ENCODE measurements at places on chromosomes 7 and 10.

- DNase-seq, result no peak
These were observed 133.7 kb upstream of the TNS3 start for GRCh38 chr7:47715631-47716068.

GRCh38 chr10:26841733-26842317 is 18.9 kb downstream of the ABI1 start:
- no peak for DNase-seq

GRCh38 chr7:47361746-47362215 is 220.1 kb downstream of the TNS3 start:
- DNase-seq, result no peak

DNA sequence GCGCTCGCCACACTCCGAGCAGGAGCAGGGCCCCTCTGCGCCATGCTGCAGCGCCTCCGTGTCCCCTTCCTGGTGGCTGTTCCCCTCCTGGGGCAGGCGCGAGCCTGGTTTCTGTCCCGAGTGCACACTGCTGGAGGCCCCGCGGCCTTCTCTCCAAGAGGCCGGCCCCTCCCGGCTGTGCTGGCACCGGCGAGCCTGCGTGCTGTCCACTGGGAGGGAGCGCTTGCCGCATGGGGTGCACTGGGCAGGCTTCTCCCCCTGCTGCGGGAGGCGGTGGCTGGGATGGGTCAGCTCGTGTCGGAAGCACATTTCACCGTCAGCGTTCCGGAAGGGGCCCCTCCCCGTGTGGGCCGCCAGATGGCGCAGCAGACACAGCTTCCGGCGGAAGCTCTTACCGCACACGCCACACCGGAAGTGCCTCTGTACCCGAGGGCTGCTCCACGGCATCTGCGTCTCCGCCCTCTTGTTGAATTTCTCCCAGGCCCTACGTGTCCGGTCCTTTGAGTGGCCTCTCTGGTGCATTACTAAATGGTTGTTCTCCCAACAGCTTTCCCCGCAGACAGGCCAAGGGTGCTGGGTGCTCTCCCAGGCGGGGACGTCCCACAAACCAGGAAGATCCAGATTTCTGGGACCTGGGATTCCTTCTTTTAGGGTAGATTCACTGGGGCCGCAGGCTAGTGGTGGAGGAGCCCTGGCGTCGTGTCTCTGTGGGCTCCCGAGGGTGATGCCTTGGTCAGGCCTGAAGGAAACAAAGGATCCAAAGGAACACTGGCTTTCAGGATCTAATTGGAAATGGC is 18.7 kb downstream of the ZNF786 start:
- DNase-seq, result peak; percentile 37

- DNase-seq, result no peak
These were observed 107.2 kb upstream of the FAM133B start for GRCh38 chr7:92697414-92697813.

GRCh38 chr10:46547541-46548497 is 8.6 kb downstream of the GPRIN2 start:
- DNase-seq, result no peak

DNA sequence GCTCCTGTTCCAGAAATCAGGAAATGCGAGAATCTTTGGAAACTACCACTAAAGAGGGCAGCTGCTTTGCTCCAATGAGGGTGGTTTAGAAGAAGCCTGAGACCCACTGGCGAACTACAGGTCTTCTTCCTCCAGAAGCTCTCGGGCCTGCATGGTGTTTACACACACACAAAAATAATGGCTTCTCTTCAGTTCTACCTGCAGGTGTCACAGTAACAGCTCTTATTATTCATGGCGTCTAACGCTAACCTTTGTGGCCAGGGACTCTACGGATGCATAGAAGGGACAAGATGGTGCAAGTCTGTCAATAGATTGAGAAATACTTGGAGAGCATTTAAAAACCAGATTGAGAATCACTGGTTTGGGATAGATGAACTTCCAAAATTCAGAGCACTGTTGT is 22.4 kb downstream of the GPR141 start:
- DNase-seq, result no peak

DNA sequence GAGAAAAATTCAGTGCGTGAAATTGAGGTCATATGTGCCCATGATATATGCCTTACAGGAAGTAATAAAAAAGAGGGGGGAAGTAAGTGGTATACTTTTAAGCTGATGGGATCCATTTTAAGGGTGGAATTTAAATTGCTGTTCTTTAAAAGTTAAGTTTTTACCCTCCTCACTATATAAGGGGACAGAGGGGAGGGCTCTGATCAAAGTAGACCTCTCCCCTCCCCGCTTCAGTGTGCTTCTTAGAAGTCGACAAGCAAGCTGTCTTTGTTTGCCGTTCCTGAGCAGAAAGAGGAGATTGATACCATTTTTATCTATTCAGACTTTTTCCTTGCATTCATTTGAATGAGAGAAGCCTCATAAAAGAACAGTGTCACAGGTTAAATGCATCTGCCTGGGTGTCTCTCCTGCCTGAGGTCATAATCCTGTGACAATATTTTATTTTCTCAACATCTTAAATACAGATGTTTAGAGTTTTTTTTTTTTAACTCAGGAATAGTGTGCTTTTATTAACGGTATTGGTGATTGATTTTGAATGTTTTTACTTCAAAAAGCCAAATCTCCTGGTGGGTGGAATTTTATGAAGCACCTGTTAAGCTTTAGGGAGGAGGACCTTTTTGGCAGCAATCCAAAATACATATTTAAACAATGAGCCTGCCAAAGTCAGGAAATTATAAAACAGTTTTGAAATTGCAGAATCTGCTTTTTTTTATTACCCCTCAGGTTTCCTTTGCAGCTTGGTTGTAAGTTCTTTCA is 141.7 kb downstream of the KAT6B start:
- DNase-seq, result peak; percentile 18

DNA sequence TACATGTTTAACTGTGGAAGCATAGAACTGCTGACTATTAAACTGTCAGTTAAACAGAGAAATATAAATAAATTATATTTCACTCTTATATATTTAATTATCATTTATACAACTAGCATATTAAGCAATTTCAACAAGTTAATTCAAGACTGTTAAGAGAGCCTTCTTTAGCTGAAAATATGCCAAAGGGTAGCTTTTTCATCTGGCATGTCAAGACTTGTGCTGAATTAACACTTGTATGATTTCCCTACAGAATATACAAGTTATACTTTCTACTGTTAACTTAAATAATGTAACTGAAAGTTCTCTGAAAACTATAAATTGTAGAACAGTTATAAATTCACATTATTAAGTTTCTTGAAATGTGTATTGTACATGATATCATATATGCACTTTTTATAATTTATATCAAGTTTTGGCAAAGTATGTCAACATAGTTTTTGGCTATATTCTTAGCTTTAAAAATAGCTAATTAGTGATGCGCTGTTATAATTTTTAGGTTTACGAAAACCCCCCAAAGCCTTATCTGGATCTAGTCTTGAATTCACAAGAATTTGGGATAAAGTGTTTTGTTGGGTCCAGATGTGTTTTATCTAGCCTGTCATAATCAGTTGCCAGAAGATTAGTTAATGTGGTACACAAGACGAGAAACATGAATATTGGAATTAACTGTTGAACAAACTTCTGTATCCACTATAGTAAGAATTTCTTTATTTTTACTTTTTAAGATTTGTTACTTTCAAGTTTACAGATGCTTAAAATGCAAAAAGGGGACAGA is 231.1 kb upstream of the FOXP2 start:
- no peak for DNase-seq

- no peak for DNase-seq
These were observed 16.3 kb downstream of the LIPA start for GRCh38 chr10:89235073-89235798.

DNA sequence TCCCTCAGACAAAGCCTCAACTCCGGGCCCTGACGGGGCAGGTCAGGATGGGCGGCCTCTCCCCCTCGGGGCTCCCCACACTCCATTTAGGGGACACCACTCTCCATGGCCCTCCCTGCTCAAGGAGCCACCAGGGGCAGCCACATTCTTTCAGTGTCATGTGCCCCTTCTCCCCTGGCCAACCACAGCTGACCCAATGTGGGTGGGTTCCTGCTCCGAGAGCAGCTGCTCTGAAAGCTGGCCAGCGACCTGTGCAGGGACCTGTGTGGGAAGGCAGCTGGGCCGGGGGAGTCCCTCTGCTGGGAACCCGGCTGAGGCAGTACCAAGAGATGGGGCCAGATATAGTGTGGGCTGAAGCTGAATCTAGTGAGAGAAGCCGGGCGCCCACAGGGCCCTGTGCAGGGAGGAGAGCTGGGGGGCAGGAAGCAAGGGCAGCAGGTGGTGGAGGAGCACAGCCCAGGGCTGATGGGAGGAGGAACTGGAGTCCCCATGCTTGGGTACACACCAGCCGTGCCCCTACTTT is 40.6 kb upstream of the NPFFR1 start:
- DNase-seq, result no peak

GRCh38 chr10:133481657-133482056 is 27.9 kb downstream of the SCART1 start:
- no peak for DNase-seq

- DNase-seq, result no peak
These were observed 691.3 kb downstream of the KCNMA1 start for GRCh38 chr10:76946270-76946669.

DNA sequence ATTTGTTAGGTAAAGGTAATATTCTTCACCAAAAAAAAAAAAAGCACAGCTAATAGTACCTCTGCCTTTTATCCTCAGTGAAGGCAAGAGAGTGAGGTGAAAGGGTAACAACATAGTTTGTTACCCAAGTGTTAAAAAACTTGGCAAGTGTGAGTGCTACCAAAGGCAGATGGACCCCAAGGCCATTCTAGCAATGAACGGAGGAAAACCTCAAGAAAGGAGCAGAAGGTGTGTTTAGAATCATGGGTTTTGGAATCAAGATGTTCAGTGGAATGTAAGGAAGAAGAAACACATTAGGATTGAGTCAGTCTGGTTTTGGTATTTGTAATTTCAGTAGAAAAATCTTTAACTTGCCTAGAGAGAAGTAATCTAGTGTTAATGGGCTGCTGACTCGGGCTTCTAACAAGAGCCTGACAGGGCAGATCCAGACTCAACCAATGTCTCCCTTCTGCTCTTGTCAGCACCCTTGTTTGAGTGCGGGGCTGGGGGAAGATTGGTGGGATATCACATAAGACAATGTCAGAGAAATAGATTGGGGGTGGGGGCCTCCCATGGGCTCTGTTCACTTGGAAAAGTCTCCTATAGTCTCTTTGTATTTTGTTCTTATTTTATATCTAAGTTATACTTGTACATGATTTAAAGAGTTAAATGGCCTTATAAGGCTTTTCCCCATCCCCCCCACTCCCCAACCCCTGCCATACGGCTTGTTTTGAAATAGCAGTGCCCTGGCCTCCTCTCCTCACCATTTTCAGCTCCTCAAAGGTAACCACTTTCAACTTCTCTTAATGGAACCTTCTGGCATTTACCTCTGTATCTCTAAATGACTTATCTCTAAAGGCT is 44.4 kb downstream of the SCD start:
- no peak for DNase-seq

DNA sequence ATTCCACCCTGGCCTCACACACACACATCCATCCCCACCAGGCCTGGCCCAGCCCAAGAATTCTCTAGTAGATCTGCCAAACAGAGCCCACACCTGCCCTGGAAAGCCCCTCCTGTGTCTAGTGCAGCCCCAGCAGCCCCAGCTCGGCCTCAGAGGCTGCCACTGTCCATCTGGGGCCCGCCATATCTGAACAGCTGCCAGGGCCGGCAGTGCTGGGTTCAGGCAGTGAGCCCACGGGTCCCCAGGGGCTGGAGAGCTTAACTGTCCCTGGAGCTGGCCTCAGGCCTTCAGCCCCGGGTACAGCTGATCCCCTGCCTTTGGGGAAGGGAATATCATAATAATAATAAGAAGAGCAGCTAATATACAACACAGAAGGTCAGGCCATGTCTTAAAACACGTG is 574 bp downstream of the MYL10 start:
- DNase-seq, result no peak

GRCh38 chr10:95655571-95656290 is 780 bp downstream of the ALDH18A1 start:
- no peak for DNase-seq

DNA sequence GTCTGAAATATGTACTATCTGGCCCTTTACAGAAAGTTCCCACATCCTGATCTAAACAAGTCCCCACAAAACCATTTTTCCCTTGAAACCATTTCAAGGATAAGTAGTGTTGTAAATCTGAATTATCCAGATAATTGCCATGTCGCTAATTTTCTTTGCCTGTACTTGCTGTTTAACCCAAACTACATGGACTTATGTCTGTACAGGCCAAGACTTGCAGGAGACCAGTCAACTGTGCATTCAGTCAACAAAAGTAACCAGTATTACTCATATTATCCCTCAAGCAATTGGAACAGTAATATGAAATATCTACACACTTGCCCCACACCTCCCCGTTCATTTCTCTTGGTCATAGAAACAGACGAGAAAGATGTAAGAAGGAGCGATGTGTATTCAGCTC is 347.8 kb upstream of the NFE2L3 start:
- no peak for DNase-seq

DNA sequence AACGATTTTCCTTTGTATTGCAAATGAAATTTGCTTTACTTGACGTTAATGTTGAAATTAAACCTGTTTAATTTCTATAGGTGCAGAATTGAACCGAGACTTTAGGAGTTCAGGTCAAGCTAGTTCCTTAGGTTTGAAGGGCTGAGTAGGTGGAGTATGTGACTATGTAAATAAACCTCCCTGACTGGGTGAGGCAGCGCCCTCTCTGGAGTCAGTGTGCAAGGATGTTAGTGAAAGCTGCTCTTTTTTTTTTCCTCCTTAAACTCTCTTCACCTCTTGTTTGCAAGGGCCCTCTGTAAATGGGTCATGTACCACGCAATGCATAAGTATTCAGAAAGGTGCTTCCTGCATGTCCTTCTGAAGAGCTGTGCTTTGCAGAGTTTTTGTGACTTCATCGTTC is 33.8 kb downstream of the GALNT17 start:
- no peak for DNase-seq

- DNase-seq, result no peak
These were observed 248.0 kb downstream of the PRPF18 start for GRCh38 chr10:13834581-13835286.

- no peak for DNase-seq
These were observed 2.4 kb downstream of the H2AZ2 start for GRCh38 chr7:44845451-44845850.

GRCh38 chr10:72162978-72163377 is 52.8 kb upstream of the ANAPC16 start:
- DNase-seq, result no peak

DNA sequence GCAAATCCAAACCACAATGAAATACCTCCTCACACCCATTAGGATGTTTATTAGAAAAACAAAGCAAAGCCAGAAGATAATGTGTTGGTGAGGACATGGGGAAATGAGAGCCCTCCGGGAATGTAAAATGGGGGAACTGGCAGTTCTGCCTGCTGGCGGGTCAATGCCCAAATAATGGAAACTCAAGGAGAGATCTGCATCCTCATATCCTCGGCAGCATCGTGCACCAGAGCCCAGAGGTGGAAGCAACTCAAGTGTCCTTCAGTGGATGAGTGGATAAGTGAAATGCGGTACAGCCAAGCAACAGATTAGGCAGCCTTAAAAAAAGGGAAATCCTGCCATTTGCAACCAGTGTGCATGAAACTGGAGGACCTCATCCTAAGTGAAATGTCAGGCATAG is 325.2 kb downstream of the WDR37 start:
- no peak for DNase-seq

All from central memory CD4-positive, alpha-beta T cell (primary cell).